Activated T-helper 2 cell treated with anti-CD3 and anti-CD28 coated beads, Interferon-gamma antibody, Interleukin-2, Interleukin-4, amounts not matched to agents 10 μg/mL and 5 μg/mL and 100 μg/mL, durations not matched to agents 14 hours and 24 hours and 36 hours (primary cell): ENCODE measurements at places on chromosomes 1 and 21. TPM values are rescaled to one million over a fixed set of nuclear protein-coding genes. Genes with fewer than 3 reads are reported as not detected.

- no peak for DNase-seq
- no peaks in the 10 kb centered on the region for H3K36me3 ChIP-seq
- H3K4me1 ChIP-seq, result no peaks in the 10 kb centered on the region
- H3K27ac ChIP-seq, result no peak overlapping the region
- H3K4me3 ChIP-seq, result no peak overlapping the region
Measured at GRCh38 chr1:240100371-240100934, 8.8 kb downstream of the FMN2 start.

GRCh38 chr1:12196641-12197482, 30.1 kb downstream of the TNFRSF1B start:
- H3K4me3 ChIP-seq, result no peak overlapping the region
- peaks cover 27% of the 10 kb centered on the region for H3K4me1 ChIP-seq
- no peak overlapping the region for H3K27ac ChIP-seq

GRCh38 chr1:212285685-212286555, 710 bp downstream of the PPP2R5A start:
- H3K27ac ChIP-seq, result peak overlapping the region; percentile 96
- peaks cover 34% of the 10 kb centered on the region for H3K4me1 ChIP-seq
- peaks cover 5% of the 10 kb centered on the region for H3K36me3 ChIP-seq
- peak; percentile 71 for DNase-seq
- no peaks in the 10 kb centered on the region for H3K27me3 ChIP-seq

DNA sequence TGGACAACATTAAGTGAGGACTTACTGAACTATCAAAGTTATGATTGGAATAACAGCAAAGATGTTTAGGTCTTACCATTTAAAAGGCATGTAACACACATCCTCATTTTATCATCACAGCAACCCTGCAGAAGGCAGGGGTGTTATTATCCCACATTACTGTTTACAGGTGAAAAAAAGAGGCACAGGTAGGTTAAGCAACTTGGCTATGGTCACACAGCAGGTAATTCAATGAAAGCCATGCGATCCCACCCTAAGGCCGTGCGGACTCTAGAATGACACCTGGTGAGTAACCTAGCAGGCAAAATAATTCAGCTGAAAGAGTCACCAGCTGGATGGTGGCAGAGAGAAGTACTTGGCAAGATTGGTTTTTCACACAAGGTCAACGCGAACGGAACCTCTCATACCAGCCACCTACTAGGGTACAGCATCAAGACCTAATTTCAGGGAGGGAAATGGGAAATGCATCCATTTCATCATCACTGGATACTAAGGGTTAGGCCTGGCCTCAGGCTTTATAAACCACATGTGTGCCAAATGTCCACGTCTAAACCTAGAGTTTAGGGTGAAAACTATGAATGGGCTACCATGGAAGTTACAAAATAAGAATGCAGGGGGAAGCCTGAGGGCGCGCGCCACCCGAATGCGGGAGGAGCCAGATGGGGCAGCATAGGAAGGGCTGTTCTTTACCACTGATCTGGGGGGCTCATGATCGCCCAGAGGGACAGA, 85.3 kb downstream of the SLC66A1 start:
- H3K4me3 ChIP-seq, result no peak overlapping the region
- no peak for DNase-seq
- H3K4me1 ChIP-seq, result peaks cover 41% of the 10 kb centered on the region

DNA sequence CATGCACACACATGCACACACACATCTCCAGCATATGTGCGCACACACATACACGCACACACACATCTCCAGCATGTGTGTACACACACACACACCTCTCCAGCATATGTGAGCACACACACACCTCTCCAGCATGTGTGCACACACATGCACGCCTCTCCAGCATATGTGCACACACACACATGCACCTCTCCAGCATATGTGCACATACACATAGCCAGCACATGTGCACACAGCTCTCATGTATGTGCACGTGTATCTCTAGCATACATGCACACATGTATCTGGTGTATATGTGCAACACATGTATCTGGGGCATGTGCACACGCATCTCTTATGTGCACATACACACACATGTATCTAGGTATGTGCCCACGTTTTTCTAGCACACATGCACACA, 57.9 kb downstream of the SLC19A1 start:
- H3K4me1 ChIP-seq, result peaks cover 6% of the 10 kb centered on the region
- DNase-seq, result no peak
- no peak overlapping the region for H3K27ac ChIP-seq
- no peaks in the 10 kb centered on the region for H3K27me3 ChIP-seq

DNA sequence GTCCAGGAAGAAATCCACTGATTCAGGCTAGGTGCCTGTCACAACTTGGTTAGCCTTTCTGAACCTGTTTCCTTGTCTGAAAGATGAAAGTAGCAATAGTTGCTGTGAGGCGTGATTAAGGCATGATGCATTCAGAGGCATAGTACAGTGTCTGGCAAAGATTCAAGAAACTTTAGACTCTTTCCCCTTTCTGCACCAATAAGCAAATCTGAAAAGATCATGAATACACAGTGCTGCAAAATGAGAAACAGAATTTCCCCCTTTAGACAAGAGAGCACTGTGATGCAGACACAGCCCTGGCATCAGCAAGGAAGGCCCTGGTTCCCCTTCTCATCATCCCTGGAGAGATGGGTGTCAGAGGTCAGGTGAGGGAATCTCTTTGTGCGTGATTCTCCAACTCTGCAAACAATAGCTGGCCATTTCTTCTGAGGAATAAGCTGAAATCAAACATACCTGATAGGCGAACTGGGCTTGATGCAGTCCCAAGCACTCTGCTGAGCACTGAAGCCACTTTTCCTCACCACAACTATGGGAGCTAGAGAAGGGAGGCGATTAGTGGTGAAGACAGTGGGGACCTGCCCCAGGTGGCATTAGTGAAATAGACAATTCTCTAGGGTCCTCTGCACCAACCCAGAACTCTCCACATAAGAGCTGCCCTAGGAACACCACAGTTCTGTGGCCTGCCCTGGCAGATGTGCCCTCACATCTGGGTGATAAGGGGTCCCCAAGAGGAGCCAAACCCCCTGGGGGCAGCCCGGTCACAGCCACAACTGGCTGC, 41.7 kb downstream of the ITPKB start:
- peaks cover 57% of the 10 kb centered on the region for H3K36me3 ChIP-seq
- DNase-seq, result no peak
- H3K4me1 ChIP-seq, result peaks cover 49% of the 10 kb centered on the region
- no peaks in the 10 kb centered on the region for H3K27me3 ChIP-seq

DNA sequence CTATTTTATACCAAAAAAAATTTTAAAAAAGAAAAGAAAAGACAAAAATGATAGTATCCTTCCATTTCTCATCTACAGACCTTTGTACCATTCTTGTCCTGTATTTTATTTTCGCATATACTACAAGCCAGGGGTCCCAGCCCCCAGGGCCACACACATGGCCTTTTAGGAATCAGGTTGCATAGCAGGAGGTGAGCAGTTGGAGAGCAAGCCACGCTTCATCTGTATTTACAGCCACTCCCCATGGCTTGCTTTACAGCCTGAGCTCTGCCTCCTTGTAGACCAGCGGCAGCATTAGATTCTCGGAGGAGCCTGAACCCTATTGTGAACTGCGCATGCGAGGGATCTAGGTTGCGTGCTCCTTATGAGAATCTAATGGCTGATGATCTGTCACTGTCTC, 39.8 kb downstream of the RASSF5 start:
- peaks cover 1% of the 10 kb centered on the region for H3K36me3 ChIP-seq
- H3K4me3 ChIP-seq, result no peak overlapping the region
- H3K27ac ChIP-seq, result no peak overlapping the region
- H3K4me1 ChIP-seq, result peaks cover 26% of the 10 kb centered on the region

DNA sequence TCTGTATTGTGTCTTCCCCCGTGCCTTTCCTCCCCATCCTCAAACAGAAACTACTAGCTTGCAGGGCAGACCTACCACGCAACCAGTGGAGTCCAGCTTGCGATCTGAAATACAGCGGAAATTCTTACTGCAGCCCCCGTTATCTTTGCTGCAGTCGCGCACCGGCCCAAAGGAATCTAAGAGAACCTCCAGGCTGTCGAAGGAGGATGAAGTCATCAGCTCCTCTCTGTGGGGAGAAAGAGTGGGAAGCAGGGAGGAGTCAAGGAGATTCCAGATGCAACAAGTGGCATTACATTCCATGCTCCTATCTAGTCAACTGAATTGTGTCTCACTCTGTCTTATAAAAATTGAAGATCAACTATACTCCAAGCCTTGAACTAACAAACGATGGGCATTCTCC, 206.9 kb downstream of the ASTN1 start:
- no peaks in the 10 kb centered on the region for H3K27me3 ChIP-seq
- no peaks in the 10 kb centered on the region for H3K36me3 ChIP-seq
- H3K4me3 ChIP-seq, result no peak overlapping the region
- H3K4me1 ChIP-seq, result no peaks in the 10 kb centered on the region
- DNase-seq, result no peak
- H3K27ac ChIP-seq, result no peak overlapping the region

The HMGB4 gene
- not detected in 2 replicates for total RNA-seq

The IL20 gene
- not detected in 2 replicates for total RNA-seq

DNA sequence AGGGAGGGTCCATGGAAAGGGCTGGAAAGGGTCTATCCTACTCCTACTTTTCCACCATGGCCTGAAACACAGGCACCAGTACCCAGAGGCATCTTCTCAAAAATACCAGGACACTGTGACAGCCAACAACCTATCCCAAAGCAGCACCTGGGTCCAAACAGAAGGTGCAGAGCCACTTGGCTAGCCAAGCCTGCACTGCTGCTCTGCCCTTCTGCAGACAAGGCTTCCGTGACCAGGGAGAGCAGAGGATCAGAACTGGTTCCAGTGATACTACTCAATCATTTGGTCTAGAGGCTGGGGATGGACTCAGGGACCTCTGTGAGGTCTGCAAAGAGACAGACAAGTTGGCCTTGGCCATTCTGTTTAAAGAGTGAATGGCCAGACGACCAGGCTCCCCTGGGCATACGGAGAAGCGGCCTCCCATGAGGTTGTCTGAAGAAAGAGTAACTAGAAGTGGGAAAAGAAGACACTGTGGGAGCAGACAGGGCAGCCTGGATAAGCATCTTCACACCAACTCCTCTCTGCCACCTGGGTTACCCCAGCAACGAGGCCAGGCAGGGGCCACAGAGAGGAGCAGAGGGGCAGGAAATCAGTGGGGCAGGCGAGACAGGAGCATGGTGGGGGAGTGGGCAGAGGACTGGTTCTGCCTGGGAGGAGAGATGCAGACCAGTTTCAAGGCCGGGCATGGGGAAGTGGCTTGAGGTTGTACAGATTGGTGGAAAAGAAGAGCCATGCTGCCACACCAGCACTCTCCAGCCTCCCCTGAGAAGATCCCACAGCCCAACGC, 5.7 kb downstream of the KCNN3 start:
- H3K4me3 ChIP-seq, result no peak overlapping the region
- peaks cover 28% of the 10 kb centered on the region for H3K27me3 ChIP-seq
- no peaks in the 10 kb centered on the region for H3K36me3 ChIP-seq
- H3K27ac ChIP-seq, result no peak overlapping the region
- DNase-seq, result no peak

DNA sequence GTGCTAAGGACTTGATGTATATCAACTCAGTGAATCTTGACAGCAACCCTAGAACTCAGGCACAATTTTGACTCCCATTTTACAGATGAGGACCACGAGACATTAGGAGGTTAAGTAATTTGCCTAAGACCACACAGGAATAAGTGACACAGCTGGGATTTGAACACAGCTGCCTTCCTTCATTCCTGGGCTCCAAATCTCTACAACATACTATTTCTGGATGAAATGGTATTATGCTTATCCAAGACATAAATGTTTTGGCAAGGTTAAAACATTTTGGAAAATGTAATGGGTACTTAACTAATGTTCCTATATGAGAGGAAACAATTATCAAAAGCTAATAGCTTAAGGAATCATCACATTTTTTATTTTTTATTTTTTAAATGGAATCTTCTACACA, 4.8 kb downstream of the CLDN8 start:
- H3K36me3 ChIP-seq, result no peaks in the 10 kb centered on the region
- H3K4me3 ChIP-seq, result no peak overlapping the region
- H3K4me1 ChIP-seq, result no peaks in the 10 kb centered on the region
- no peak for DNase-seq

- peaks cover 10% of the 10 kb centered on the region for H3K4me1 ChIP-seq
- no peak overlapping the region for H3K4me3 ChIP-seq
- H3K27me3 ChIP-seq, result no peaks in the 10 kb centered on the region
- no peak overlapping the region for H3K27ac ChIP-seq
Measured at GRCh38 chr1:28409090-28409489, 39.5 kb downstream of the PHACTR4 start.

- H3K27me3 ChIP-seq, result no peaks in the 10 kb centered on the region
- peaks cover 3% of the 10 kb centered on the region for H3K4me1 ChIP-seq
- no peak overlapping the region for H3K4me3 ChIP-seq
- H3K36me3 ChIP-seq, result no peaks in the 10 kb centered on the region
Measured at GRCh38 chr1:14111121-14111520, 411.1 kb downstream of the PRDM2 start.

DNA sequence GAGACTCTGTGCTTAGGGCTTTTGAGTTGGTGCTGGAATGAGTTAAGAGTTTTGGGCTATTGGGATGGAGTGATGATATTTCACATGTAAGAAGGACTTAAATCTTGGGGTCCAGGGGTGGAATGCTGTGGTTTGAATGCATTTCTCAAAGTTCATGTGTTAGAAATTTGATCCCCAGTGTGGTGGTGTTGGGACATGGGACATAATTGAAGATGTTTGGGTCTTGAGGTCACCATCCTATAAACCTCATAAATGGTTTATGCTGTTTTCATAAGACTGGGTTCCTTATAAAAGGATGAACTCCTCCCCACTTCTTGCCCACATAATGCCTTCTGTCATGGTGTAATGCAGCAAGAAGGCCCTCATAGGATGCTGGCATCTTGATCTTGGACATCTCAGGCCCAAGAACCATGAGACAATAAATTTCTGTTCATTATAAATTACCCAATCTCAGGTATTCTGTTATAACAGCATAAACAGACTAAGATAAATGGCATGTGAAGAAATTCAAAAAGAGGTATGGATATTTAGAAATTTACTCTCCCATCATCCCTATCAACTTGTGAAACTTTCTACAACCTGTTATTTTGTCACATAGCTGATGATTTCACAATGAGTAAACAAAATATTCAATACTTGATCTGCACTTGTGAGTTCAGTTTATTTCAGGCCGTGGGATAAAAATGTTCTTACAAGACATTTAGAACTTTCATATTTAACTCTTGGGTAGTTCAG, 48.0 kb upstream of the NEK7 start:
- peaks cover under 1% of the 10 kb centered on the region for H3K27me3 ChIP-seq
- no peaks in the 10 kb centered on the region for H3K4me1 ChIP-seq
- no peak overlapping the region for H3K27ac ChIP-seq
- DNase-seq, result no peak

DNA sequence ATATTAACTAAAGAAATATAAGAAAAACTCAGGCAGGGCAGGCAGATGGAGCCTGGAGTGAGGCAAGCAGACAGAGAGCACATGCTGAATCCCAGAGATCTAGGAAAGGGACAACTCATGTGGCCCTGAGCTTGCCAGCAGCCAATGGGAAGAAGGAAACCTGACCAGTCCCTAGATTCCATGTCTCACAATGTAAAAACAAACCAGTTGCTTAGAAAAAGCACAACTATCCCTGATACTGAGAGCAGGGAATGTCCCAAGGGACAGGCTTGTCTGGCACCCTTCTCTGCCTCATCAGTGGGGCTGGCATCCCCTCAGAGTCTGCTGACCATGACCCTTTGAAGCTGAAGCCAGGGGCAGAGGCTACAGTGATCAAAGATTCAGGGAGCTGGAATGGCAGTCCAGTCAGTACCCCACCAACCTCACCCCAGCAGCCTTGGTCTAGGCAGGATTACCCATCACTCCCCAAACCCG, 27.8 kb downstream of the HSPG2 start:
- H3K27ac ChIP-seq, result peak overlapping the region; percentile 67
- no peaks in the 10 kb centered on the region for H3K27me3 ChIP-seq
- no peak for DNase-seq
- H3K36me3 ChIP-seq, result no peaks in the 10 kb centered on the region
